ENCODE measurements at places on chromosomes 3 and 15.

- DNase-seq, result no peak
These were observed 104.9 kb upstream of the EOMES start for GRCh38 chr3:27827041-27827440.

DNA sequence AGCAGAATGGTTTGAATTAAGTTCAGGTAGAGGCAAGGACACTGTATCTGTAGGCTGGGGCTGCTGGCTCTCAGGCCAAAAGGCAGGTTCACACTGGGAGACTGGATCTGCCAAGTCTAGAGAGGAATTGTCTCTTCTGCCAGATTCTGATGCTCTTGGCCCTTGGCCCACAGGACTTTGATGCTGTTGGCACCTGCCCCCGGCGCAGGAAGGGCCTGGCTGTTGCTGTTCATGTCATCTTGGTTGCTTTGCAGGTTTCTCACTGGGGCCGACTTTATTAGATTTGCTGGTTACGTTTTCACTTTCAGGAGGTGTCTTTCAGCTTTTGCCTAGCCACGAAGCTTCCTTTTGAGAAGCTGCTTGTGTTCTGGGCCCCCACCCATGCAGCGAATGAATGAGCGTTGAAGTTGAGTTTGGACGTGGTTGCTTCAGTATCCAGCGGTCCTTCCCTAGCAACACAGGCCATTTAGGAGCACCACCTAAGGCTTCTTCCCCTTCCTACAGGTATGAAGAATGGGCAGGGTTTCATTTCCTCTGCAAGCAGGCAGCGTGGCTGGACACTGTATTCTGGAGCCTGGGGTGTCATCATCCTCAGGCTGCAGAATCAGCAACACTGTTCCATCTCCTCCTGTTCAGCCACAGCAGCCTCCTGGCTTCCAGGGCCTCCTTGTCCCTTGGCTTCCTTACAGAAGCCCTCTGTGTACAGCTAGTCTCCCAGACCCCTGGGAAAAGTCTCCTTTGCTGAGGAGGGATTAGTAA is 65.6 kb upstream of the PRR23C start:
- no peak for DNase-seq

DNA sequence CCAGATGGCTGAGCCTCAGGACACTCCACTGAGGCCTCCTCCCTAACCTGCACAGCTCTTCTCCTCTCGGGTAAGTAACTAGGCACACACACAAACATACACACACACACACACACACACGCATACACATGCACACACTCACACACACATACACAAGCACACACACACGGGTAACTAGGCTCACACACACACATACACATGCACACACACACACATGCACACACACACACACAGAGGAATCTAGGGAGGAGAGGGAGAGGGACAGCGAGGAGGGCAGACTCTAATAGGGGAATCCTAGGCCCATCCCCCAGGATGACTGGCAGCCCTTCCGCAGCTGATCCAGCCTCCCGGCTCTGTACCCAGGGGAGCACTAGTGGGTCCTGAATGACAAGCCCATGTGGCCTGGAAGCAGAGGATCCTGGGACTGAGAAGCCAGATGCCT is 177.4 kb upstream of the LINGO1 start:
- no peak for DNase-seq

DNA sequence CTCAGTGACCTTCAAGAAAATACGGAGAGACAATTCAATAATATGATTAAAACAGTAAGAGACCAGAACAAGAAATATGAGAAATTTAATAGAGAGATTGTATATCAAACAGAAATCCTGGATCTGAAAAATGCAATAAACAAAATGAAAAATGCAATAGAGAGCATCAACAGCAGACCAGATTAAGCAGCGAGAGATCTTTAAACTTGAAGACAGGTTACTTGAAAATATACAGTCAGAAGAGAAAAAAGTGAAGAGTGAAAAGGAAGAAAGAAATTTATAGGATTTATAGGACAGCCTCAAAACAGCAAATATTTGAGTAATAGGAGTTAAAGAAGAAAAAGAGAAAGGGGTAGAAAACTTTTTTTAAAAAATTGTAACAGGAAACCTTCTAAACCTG is 813.9 kb upstream of the GRM7 start:
- no peak for DNase-seq

DNA sequence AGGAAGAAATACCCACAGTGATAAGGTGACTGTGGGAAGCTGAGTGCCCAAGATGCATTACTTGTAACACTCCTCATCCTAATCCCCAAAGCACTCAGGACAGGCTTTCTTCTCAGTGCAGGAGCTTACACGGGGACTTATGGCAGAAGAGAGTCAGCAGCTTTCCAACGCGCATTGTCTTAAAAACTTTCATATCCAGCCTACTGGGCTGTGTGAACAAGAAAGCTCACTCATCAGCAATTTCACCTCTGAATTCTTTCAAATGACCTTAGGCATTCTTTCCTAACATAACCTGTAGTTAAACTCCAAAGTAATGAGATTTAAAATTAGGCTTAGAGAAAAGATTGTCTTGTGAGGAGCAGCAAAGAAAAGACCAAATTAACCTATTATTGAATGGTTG is 132.3 kb downstream of the KCNAB1 start:
- no peak for DNase-seq

Data from caudate nucleus (tissue), 63 donors.